Right ventricle myocardium inferior (tissue), 1 donor: ENCODE measurements at places on chromosomes 7 and 10. TPM values are rescaled to one million over a fixed set of nuclear protein-coding genes. Genes with fewer than 3 reads are reported as not detected.

OR13A1 gene
- total RNA-seq: not detected

GRCh38 chr7:79293655-79294142 lies 159.8 kb downstream of the MAGI2 start:
- no peak for DNase-seq

GRCh38 chr7:27714831-27715444 lies 25.0 kb upstream of the TAX1BP1 start:
- DNase-seq: no peak

ADRA2A gene
- total RNA-seq: 1.0 TPM

GALNT17 gene
- 78.1 TPM for total RNA-seq
